ENCODE measurements at places on chromosomes 7 and 10. TPM values are rescaled to one million over a fixed set of nuclear protein-coding genes. Genes with fewer than 3 reads are reported as not detected.
A peak's percentile ranks its signal among the peaks of the same experiment; 100 is the strongest.

GRCh38 chr7:157436763-157437480 is 100.1 kb downstream of the DNAJB6 start:
- no peak overlapping the region for H3K27ac ChIP-seq
- no peaks in the 10 kb centered on the region for H3K27me3 ChIP-seq
- no peak overlapping the region for H3K4me3 ChIP-seq
- no peaks in the 10 kb centered on the region for H3K36me3 ChIP-seq

DNA sequence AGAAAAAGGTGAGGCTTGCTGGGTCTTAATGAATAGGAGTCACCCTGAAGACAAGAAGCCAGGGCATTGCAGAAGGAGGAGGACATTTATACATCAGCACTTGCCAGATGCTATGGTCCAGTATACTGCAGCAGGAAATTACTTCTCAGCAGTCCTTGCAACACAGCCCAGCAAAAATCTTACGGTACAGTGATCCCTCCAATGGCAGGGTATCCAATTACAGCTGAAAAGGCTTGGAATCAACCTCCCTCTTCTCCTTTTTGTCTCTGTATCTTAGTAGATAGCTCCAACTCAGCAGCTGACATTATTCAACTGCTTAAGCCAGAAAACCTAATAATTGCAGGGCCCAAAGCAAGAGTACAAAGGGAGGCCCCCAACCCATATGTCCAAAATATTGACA is 128.3 kb upstream of the COBL start:
- no peaks in the 10 kb centered on the region for H3K4me1 ChIP-seq
- H3K4me3 ChIP-seq: no peak overlapping the region
- H3K36me3 ChIP-seq: no peaks in the 10 kb centered on the region
- no peaks in the 10 kb centered on the region for H3K27me3 ChIP-seq
- no peak for DNase-seq

DNA sequence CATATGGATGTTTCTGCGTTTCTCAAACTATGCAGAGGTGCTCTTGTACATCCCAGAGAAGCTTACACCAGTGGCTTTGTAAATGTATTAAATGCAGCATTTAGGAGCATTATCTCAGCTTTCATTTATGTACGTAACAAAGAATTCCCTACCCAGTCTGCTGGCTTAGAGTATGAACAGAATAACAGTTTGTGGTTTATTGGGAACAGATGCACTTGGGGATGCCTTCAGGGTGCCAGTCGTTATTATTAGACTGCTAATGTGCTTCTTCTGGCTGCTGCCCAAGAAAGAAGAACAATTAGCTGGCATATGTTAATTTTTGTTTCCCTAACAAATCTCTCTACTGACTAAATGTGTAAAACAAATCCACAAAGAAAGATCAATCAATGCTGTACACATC is 241.9 kb downstream of the FOXP2 start:
- DNase-seq: no peak
- H3K4me1 ChIP-seq: no peaks in the 10 kb centered on the region
- H3K27ac ChIP-seq: no peak overlapping the region
- H3K36me3 ChIP-seq: no peaks in the 10 kb centered on the region
- no peak overlapping the region for H3K4me3 ChIP-seq

DNA sequence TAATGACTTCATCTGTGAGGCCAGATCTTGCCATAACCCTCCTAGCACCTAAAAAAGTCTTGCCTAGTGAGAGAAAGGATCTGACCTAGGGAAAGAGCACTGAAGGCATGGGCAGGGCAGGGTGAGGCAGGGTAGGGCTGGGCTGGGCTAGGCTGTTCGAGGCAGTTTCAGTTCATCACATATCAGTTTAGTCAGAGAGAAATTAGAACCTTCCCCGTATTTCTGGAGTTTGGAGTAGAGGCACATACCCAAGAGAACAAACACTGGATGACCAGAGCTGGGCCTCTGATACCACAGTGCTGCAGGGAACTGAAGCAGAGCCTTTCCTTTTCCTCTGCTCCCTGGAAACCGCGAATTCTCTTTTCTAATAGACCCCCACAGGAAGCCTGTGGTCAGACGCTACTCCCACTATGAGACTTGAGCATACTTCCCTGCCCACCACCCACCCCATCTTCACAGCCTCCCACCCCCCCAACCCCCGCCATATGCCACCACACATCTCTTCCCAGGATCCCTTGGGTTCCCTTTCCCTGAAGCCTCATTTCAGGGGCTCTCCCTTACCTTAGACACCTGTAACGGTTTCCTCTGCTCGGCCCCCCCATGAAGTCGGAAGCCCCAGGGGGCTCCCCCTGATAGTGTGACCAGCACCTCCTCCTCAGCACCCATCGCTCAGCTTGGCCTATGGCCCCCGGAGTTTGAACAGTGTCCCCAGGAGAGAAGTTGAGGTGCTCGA is 406 bp downstream of the SYNPO2L start:
- no peak overlapping the region for H3K4me3 ChIP-seq
- no peaks in the 10 kb centered on the region for H3K27me3 ChIP-seq
- peaks cover 19% of the 10 kb centered on the region for H3K4me1 ChIP-seq

GRCh38 chr10:45001381-45002148 is 842 bp downstream of the ZNF22 start:
- peak; percentile 76 for DNase-seq
- H3K27ac ChIP-seq: peak overlapping the region; percentile 79
- H3K4me3 ChIP-seq: peak overlapping the region; percentile 71
- no peaks in the 10 kb centered on the region for H3K27me3 ChIP-seq

DNA sequence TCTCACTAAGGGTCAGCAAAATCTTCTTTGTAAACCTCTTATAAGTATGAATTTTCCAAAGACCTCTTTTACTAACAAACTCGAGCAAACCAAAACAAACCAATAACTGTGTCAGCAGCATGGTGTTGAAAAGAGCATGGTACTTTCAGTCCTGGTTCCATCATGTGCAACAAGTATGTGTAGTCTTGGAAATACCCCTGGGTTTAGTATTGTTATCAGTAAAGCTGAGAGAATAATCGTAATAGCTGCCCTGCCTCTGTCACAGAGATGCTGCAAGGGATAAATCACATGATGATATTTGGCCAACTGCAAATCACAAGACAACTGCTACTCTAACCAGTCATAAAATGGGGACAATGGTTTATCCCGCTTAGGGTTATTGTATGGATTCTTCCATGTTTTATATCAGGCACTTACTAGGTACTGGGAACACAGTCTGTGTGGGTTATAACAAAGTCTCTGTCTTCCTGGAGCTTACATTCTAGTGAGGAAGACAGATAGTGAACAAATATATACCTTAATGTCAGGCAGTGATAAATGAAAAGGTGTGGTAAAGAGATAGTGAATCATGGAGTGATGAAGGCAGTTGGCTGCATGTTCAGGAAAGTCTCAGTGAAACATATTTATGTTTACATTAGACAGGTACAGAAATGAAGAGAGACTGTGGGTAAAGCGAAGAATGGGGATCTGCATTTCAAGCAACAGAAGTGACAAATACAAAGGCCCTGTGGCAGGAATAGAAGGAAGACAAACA is 60.5 kb upstream of the C10orf90 start:
- H3K36me3 ChIP-seq: no peaks in the 10 kb centered on the region
- no peak for DNase-seq
- no peaks in the 10 kb centered on the region for H3K4me1 ChIP-seq
- no peak overlapping the region for H3K27ac ChIP-seq
- no peak overlapping the region for H3K4me3 ChIP-seq
- peaks cover 13% of the 10 kb centered on the region for H3K27me3 ChIP-seq

GRCh38 chr10:34205452-34205851 is 609.6 kb downstream of the PARD3 start:
- H3K4me3 ChIP-seq: no peak overlapping the region
- no peak for DNase-seq
- H3K36me3 ChIP-seq: no peaks in the 10 kb centered on the region
- no peaks in the 10 kb centered on the region for H3K27me3 ChIP-seq
- H3K27ac ChIP-seq: no peak overlapping the region

DNA sequence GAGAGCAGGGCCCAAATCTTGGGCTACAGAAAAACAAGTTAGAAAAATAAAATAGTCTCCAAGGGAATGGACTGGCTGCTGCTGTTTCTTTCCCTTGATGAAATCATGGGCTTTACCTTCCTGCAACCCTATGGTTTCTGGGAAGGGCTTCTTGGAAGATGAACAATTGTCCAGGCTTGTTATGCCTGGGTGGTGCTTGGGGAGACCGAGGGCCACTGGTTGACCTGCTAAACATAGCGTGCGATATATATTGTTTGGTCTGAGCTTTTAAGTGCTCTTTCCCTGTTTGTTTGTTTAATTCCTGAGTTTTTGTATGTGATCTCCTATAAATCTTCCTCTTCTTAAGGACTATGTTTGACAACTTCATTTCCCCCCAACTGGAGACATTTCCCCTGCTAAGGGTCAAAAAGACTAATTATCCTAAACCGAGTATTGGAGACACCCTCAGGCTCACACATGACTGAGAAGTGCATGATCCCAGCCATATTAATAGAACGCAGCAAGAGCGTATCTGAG is 37.9 kb downstream of the SLC25A28 start:
- H3K27ac ChIP-seq: no peak overlapping the region
- no peaks in the 10 kb centered on the region for H3K4me1 ChIP-seq
- no peak for DNase-seq
- H3K36me3 ChIP-seq: no peaks in the 10 kb centered on the region
- peaks cover 15% of the 10 kb centered on the region for H3K27me3 ChIP-seq

DNA sequence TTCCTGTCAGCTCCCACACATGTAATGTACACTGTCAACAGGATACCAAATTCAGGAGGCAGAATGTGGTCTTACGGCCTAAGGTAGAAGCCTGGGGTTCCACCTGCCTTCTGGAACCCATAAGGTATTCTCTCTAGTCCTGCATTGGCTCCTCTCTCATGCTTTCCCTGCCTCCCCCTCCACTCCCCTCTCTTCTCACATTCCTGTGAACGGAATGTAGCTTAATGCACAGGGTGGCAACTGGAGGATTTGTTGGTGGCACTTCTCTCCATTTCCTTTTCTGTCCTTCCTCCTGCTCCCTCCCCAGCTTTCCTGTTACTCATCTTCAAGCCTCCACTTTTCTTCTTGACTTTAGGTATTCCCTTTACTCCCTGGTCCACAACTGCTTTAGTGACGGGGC is 11.5 kb upstream of the FLNC start:
- no peaks in the 10 kb centered on the region for H3K36me3 ChIP-seq
- no peak for DNase-seq
- no peak overlapping the region for H3K4me3 ChIP-seq
- no peak overlapping the region for H3K27ac ChIP-seq
- peaks cover 2% of the 10 kb centered on the region for H3K27me3 ChIP-seq

DNA sequence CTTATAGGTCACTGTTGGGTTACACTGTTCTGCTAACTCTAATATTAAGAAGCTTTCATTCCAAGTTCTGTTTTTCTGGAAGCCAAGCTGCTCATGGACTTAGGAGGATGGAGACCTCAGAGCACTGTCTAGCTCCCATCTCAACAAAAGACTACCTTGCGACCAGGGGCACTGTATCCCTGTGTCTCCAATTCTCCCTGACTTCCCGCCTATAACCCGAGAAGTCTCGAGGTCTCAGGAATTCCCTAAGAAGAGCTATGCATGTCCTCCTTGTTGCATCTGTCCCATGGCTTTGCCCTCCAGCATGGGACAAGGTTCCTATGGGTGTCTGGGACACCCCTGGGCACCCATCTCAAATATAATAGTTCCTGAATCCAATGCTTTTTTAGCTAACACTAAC is 31.2 kb downstream of the BTBD16 start:
- H3K27ac ChIP-seq: no peak overlapping the region
- no peak for DNase-seq
- H3K4me3 ChIP-seq: no peak overlapping the region
- H3K27me3 ChIP-seq: no peaks in the 10 kb centered on the region
- H3K4me1 ChIP-seq: peaks cover 19% of the 10 kb centered on the region
- H3K36me3 ChIP-seq: no peaks in the 10 kb centered on the region

GRCh38 chr10:110610308-110610774 is 33.8 kb upstream of the RBM20 start:
- no peak overlapping the region for H3K27ac ChIP-seq
- H3K36me3 ChIP-seq: peaks cover 7% of the 10 kb centered on the region
- H3K4me1 ChIP-seq: no peaks in the 10 kb centered on the region
- DNase-seq: peak; percentile 18

DNA sequence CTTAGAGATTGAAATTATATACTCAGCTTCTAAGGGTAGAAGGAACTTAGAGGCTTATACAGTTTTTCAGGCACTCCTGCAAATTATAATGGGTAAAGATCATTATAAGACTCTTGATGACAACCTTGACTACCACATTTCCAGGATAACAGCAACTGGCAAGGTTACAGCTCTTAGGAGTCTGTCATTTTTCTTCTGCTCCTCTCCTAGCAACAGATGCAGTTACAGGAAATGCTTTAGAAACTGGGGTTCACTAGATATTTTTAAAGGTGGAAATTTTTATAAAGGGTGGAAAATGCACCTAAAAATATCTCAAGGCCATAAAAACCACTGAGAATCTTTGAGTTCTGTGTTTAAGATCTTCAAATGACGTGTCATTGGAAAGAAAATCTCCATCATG is 185.8 kb downstream of the RELN start:
- H3K36me3 ChIP-seq: no peaks in the 10 kb centered on the region
- DNase-seq: no peak
- no peak overlapping the region for H3K4me3 ChIP-seq
- no peak overlapping the region for H3K27ac ChIP-seq

GRCh38 chr10:61987951-61988379 is 86.5 kb downstream of the ARID5B start:
- no peaks in the 10 kb centered on the region for H3K27me3 ChIP-seq
- H3K36me3 ChIP-seq: no peaks in the 10 kb centered on the region
- peaks cover 11% of the 10 kb centered on the region for H3K4me1 ChIP-seq
- DNase-seq: no peak
- H3K27ac ChIP-seq: no peak overlapping the region

DNA sequence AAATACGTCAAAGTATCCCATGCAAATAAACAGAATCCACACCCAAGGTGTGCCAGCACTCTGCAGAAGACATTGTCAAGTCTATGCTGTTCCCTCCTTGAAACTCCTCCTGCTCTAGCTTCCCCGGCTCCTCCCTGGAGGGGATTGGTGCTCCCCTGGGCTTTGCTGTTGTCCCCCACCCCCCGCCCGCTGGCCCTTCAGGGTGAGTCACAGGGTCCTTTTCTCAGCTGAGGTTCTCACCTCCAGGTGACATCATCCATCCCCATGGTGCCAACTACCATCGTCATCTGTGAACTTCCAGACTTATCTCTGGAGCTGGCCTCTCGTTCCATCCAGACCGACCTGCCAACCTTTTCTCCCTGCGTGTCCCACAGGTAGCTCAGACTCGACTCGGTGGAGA is 77.0 kb downstream of the ITIH5 start:
- H3K4me1 ChIP-seq: no peaks in the 10 kb centered on the region
- DNase-seq: no peak
- H3K27ac ChIP-seq: no peak overlapping the region
- H3K36me3 ChIP-seq: no peaks in the 10 kb centered on the region
- no peak overlapping the region for H3K4me3 ChIP-seq
- no peaks in the 10 kb centered on the region for H3K27me3 ChIP-seq

GRCh38 chr10:29811751-29812427 is 177.1 kb upstream of the SVIL start:
- H3K4me3 ChIP-seq: no peak overlapping the region
- H3K36me3 ChIP-seq: no peaks in the 10 kb centered on the region
- peak; percentile 99 for DNase-seq

- no peak for DNase-seq
- H3K4me1 ChIP-seq: no peaks in the 10 kb centered on the region
- no peak overlapping the region for H3K27ac ChIP-seq
- no peaks in the 10 kb centered on the region for H3K27me3 ChIP-seq
- H3K4me3 ChIP-seq: no peak overlapping the region
Measured at GRCh38 chr7:52146871-52147634, 830.4 kb upstream of the COBL start.

The ANKRD1 gene
- 913 TPM for total RNA-seq

The JCAD gene
- total RNA-seq: 29.0 TPM

The PANK1 gene
- 7.9 TPM for total RNA-seq

The MMP21 gene
- total RNA-seq: not detected

The CALML5 gene
- total RNA-seq: not detected
